Smooth muscle cell of bladder (primary cell): ENCODE measurements at places on chromosomes 4 and X. TPM values are rescaled to one million over a fixed set of nuclear protein-coding genes. Genes with fewer than 3 reads are reported as not detected.

TNIP3 gene
- total RNA-seq, result under 0.01 and 0.28 TPM in 2 replicates

PAGE2B gene
- total RNA-seq, result 0.28 TPM in 1 of 2 replicates, not detected in the other

HAUS7 gene
- total RNA-seq, result 7.5 and 8.8 TPM in 2 replicates

GPR82 gene
- not detected in 2 replicates for total RNA-seq
